A549 treated with ZK216348 at 1 μM for 4 hours (cell line): ENCODE measurements at places on chromosomes 1 and 21. TPM values are rescaled to one million over a fixed set of nuclear protein-coding genes. Genes with fewer than 3 reads are reported as not detected.

LMX1A gene
- not detected in 5 replicates for total RNA-seq

RXFP4 gene
- not detected in 5 replicates for total RNA-seq

PAQR6 gene
- 2.9 to 5.5 TPM (median 3.4 TPM) in 5 replicates for total RNA-seq

CNTN2 gene
- 0.02 to 0.41 TPM in 2 of 5 replicates, not detected in the others for total RNA-seq

USP33 gene
- total RNA-seq = 12.3 to 19.5 TPM (median 18.6 TPM) in 5 replicates

KCNJ9 gene
- total RNA-seq = not detected in 5 replicates

TCEA3 gene
- 0.42 to 0.72 TPM (median 0.46 TPM) in 4 of 5 replicates, not detected in the other for total RNA-seq

IFNLR1 gene
- total RNA-seq = 0.71 to 1.5 TPM (median 1.2 TPM) in 5 replicates

PLA2G2C gene
- not detected in 5 replicates for total RNA-seq

PRELP gene
- total RNA-seq = not detected in 5 replicates

ST6GALNAC5 gene
- not detected in 5 replicates for total RNA-seq

PADI2 gene
- 1.1 to 1.3 TPM (median 1.1 TPM) in 5 replicates for total RNA-seq

ATP1A2 gene
- total RNA-seq = 0.12 to 0.14 TPM (median 0.13 TPM) in 3 of 5 replicates, not detected in the others

ASCL5 gene
- total RNA-seq = 0.11 to 0.27 TPM (median 0.23 TPM) in 3 of 5 replicates, not detected in the others

LCE2C gene
- not detected in 5 replicates for total RNA-seq

MNDA gene
- not detected in 5 replicates for total RNA-seq

CNKSR1 gene
- total RNA-seq = 0.13 to 0.58 TPM (median 0.39 TPM) in 5 replicates

MROH9 gene
- not detected in 5 replicates for total RNA-seq

DR1 gene
- 26.7 to 41.8 TPM (median 33.9 TPM) in 5 replicates for total RNA-seq

CFAP74 gene
- total RNA-seq = 0.02 to 0.07 TPM in 2 of 5 replicates, not detected in the others

LTN1 gene
- total RNA-seq = 3.0 to 8.0 TPM (median 6.1 TPM) in 5 replicates

SLC16A4 gene
- 26.0 to 41.9 TPM (median 37.9 TPM) in 5 replicates for total RNA-seq

C1orf210 gene
- total RNA-seq = not detected in 5 replicates

NR0B2 gene
- not detected in 5 replicates for total RNA-seq

TCP10L gene
- total RNA-seq = 0.42 to 1.8 TPM (median 0.75 TPM) in 4 of 5 replicates, not detected in the other

CA6 gene
- not detected in 5 replicates for total RNA-seq

ZBTB48 gene
- total RNA-seq = 11.3 to 18.0 TPM (median 16.1 TPM) in 5 replicates

NLRP3 gene
- total RNA-seq = not detected in 5 replicates

LIN28A gene
- total RNA-seq = not detected in 5 replicates

KLF17 gene
- total RNA-seq = 0.27 to 0.62 TPM (median 0.52 TPM) in 5 replicates

DCST2 gene
- 0.47 to 0.72 TPM (median 0.64 TPM) in 4 of 5 replicates, not detected in the other for total RNA-seq

MFN2 gene
- 30.8 to 37.4 TPM (median 34.7 TPM) in 5 replicates for total RNA-seq

AKNAD1 gene
- 1.0 to 2.7 TPM (median 1.3 TPM) in 5 replicates for total RNA-seq
